ENCODE measurements at places on chromosomes 3 and 15. TPM values are rescaled to one million over a fixed set of nuclear protein-coding genes. Genes with fewer than 3 reads are reported as not detected.

The MYL3 gene
- not detected for total RNA-seq

The PPP1R14D gene
- total RNA-seq: not detected

GRCh38 chr15:101463270-101463669 lies 26.2 kb downstream of the PCSK6 start:
- H3K4me1 ChIP-seq: no peaks in the 10 kb centered on the region
- no peak overlapping the region for H3K4me3 ChIP-seq
- no peak overlapping the region for H3K27ac ChIP-seq
- no peaks in the 10 kb centered on the region for H3K27me3 ChIP-seq
- no peaks in the 10 kb centered on the region for H3K36me3 ChIP-seq

- no peak overlapping the region for H3K4me3 ChIP-seq
- H3K27me3 ChIP-seq: no peaks in the 10 kb centered on the region
- DNase-seq: no peak
- no peaks in the 10 kb centered on the region for H3K36me3 ChIP-seq
These were observed 93.8 kb downstream of the LINGO1 start for GRCh38 chr15:77538793-77539497.

DNA sequence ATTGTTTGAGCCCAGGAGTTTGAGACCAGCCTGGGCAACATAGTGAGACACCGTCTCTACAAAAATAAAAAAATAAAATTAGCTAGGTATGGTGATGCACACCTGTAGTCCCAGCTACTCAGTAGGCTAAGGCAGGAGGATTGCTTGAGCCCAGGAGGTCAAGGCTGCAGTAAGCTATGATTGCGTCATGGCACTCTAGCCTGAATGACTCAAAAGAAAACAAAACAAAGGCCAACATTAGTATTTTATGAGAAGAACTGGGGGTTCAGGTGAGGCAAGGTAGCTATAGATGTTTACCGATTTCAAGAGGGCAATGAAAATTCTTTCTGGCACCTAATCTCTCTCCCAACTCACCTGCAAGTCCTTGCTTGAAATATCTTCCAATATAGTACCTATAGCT lies 77.2 kb downstream of the GREM1 start:
- H3K36me3 ChIP-seq: no peaks in the 10 kb centered on the region
- H3K27me3 ChIP-seq: no peaks in the 10 kb centered on the region
- no peak overlapping the region for H3K4me3 ChIP-seq
- no peak for DNase-seq
- no peaks in the 10 kb centered on the region for H3K4me1 ChIP-seq

DNA sequence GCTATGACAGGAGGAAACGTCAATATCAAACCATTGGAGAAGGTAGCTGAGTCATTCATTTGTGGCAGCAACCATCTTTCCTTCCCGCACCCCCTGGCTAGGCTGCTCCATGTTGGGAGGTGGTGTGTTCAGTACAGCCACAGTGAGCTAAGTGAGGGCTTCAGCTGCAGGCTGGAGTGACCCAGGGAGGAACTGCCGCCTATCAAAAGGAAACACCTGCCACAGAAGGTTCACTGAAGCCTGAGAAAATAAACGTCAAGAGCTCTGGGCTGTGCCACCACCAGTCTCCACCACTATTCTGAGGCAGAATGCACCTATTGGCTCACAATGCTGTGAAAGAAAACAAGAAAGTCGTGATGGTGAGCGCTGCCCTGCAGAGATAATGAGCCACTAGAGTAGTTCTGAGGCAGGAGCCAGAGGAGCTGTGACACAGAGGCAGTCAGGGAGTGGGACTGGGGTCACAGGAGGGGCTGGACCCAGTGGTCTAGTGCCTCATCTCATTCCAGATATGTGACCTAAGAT lies 34.8 kb upstream of the CD47 start:
- H3K4me3 ChIP-seq: peak overlapping the region; percentile 58
- peak overlapping the region; percentile 75 for H3K27ac ChIP-seq
- peak; percentile 35 for DNase-seq

GRCh38 chr3:29576181-29576580 lies 295.3 kb downstream of the RBMS3 start:
- no peaks in the 10 kb centered on the region for H3K36me3 ChIP-seq
- DNase-seq: no peak
- H3K4me3 ChIP-seq: no peak overlapping the region
- H3K27me3 ChIP-seq: no peaks in the 10 kb centered on the region
- H3K4me1 ChIP-seq: no peaks in the 10 kb centered on the region
- no peak overlapping the region for H3K27ac ChIP-seq

DNA sequence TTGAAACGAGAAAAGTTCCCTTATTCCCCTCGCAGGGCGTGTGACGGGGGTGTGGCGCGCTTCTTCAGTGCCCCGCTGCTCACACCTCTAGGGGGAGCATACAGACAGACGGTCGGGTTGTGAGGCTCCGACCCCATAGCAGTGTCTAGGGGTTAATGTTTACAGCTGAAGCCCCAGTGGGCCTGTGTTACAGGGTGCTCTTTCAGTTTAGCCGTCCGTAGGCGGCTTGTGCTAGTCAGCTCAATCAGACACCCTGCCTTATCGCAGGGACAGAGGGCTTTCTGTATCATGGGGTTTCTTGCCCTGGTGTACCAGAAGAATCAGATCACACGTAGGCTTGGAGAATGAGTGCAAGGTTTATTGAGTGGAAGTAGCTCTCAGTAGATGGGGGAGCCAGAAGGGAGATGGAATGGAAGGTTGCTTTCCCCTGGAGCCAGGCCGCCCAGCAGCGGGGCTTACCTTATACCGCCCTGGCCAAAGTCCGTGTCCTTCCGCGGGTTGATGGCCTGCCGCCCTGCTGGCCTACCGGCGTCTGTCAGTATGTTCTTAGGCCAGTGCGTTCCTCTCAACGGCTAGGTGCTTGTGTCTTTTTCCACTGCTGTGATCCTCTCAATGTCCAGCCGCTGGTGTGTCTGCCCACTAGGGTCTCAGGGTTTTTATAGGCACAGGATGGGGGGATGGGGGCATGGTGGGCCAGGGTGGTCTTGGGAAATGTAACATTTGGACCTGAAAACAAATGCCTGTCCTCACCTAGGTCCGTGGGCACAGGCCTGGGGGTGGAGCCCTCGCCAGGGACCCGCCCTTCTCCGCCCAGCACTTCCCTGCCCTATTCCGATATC lies 32.2 kb upstream of the ACP3 start:
- no peaks in the 10 kb centered on the region for H3K4me1 ChIP-seq
- H3K27me3 ChIP-seq: no peaks in the 10 kb centered on the region
- H3K36me3 ChIP-seq: no peaks in the 10 kb centered on the region
- DNase-seq: no peak

The FYCO1 gene
- 13.7 TPM for total RNA-seq

DNA sequence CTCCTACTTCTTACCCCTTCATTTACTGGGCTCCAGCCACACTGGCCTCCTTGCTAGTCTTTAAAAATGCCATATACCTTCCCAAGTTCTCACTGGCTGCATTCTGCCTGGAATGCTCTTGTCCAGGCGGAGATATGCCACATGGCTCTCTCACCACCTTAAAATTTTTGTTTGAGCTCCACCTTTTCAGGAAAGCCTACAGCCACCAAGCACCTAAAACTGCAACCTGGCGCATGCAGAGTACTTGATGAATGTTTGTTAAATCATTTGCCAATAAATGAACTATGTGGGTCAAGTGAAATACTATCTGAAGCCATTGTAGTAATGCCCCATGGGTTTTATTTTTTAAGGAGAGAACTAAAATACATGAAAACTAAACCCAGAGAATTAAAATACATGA lies 54.3 kb downstream of the GLB1 start:
- no peak for DNase-seq
- no peak overlapping the region for H3K4me3 ChIP-seq
- H3K27me3 ChIP-seq: no peaks in the 10 kb centered on the region

The IDH2 gene
- 72.8 TPM for total RNA-seq

GRCh38 chr3:52693071-52693470 lies 7.2 kb downstream of the GNL3 start:
- DNase-seq: no peak
- H3K27ac ChIP-seq: no peak overlapping the region
- H3K4me3 ChIP-seq: no peak overlapping the region
- peaks cover 88% of the 10 kb centered on the region for H3K36me3 ChIP-seq

- no peak overlapping the region for H3K27ac ChIP-seq
- no peaks in the 10 kb centered on the region for H3K27me3 ChIP-seq
- no peak overlapping the region for H3K4me3 ChIP-seq
- DNase-seq: no peak
- H3K36me3 ChIP-seq: no peaks in the 10 kb centered on the region
These were observed 197.9 kb upstream of the MEIS2 start for GRCh38 chr15:37298271-37298670.

The PLAAT1 gene
- not detected for total RNA-seq

- no peaks in the 10 kb centered on the region for H3K36me3 ChIP-seq
- no peak overlapping the region for H3K27ac ChIP-seq
- H3K4me1 ChIP-seq: no peaks in the 10 kb centered on the region
- H3K27me3 ChIP-seq: no peaks in the 10 kb centered on the region
These were observed 96.1 kb upstream of the PLSCR5 start for GRCh38 chr3:146701246-146701645.

- DNase-seq: no peak
- no peaks in the 10 kb centered on the region for H3K4me1 ChIP-seq
- no peak overlapping the region for H3K4me3 ChIP-seq
- H3K27me3 ChIP-seq: no peaks in the 10 kb centered on the region
- H3K27ac ChIP-seq: no peak overlapping the region
- H3K36me3 ChIP-seq: no peaks in the 10 kb centered on the region
These were observed 34.8 kb upstream of the GSK3B start for GRCh38 chr3:120129051-120129450.

DNA sequence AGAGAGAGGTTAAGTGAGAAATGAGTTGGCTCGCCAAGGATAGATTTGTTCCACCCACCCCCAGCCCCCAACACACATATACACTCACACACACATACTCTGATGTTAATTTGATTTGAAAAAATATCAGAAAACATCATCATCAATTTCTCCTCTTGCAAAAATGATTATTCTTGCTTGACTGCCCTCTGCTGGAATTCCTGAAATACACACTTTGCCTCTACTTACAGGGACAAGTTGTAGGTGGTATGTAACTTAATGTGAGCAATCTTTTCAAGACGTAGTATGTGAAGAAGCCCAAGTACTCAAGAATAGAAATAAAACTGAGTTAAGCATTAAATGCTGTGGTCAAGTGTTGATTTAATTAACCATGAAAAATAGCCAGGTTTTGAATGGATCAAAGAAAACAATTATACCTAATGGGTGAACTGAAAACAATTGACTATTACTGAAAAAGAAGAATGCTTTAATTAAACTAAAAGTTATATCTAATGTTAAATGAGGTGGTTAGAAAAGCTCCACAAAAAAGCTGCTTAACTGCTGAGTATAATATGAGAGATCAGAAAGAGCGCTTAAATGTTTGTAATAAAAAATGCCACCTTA lies 46.6 kb upstream of the MDFIC2 start:
- H3K4me3 ChIP-seq: no peak overlapping the region
- no peaks in the 10 kb centered on the region for H3K4me1 ChIP-seq
- H3K27me3 ChIP-seq: no peaks in the 10 kb centered on the region
- no peaks in the 10 kb centered on the region for H3K36me3 ChIP-seq

The C15orf62 gene
- 0.44 TPM for total RNA-seq

DNA sequence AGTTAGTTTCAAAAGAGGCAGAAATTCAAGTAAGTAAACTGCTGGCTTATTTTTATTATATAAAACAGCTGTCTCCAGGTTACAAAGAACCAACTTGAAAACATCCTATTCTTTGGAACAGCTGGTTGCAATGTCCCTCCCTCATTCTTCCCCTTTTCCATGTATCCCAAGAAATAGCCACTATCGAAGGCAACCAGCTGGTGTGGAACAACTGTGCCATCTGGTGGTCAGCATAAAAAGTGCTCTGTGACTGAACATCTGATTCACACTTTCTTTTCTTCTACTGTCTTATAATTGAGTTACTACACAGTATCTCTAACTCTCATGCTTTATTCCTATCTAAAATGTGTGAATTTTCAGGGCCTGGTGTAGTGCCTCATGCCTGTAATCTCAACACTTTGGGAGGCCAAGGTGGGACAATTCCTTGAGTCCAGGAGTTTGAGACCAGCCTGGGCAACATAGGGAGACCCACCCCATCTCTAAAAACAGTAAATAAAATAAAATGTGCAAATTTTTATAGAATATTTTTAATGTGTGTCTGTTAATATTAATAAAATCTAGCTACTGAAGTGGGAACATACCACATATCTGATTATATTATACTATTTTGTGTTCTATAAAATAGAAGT lies 9.6 kb downstream of the OSBPL11 start:
- peaks cover 4% of the 10 kb centered on the region for H3K36me3 ChIP-seq
- H3K4me1 ChIP-seq: no peaks in the 10 kb centered on the region
- H3K27ac ChIP-seq: no peak overlapping the region
- no peak overlapping the region for H3K4me3 ChIP-seq
- peak; percentile 51 for DNase-seq

GRCh38 chr3:53590606-53591005 lies 96.2 kb downstream of the CACNA1D start:
- no peaks in the 10 kb centered on the region for H3K36me3 ChIP-seq
- no peaks in the 10 kb centered on the region for H3K27me3 ChIP-seq
- DNase-seq: no peak
- no peaks in the 10 kb centered on the region for H3K4me1 ChIP-seq
- no peak overlapping the region for H3K4me3 ChIP-seq

The NPAP1 gene
- total RNA-seq: not detected

GRCh38 chr3:140204271-140204984 lies 269.4 kb downstream of the CLSTN2 start:
- DNase-seq: no peak
- H3K4me3 ChIP-seq: no peak overlapping the region
- no peaks in the 10 kb centered on the region for H3K4me1 ChIP-seq
- H3K36me3 ChIP-seq: no peaks in the 10 kb centered on the region
- H3K27ac ChIP-seq: no peak overlapping the region

DNA sequence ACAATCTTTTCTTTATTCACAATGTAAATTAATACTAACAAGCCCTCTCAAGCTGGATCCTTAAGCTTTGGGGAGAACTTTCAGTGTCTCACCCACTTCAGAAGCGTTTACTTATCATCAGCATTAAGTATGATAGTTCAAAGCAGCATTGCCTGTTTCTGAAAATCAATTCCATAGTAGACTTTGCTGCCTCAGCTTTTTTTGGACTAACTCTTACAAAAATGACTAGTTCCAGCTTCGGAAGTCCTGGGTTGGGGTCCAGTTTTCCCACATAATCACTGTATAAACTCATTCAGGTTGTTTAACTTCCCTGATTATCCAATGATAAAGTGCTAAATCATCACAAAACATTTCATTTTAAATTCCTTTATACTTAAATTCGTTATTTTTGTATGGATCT lies 114.4 kb downstream of the NR2F2 start:
- no peaks in the 10 kb centered on the region for H3K36me3 ChIP-seq
- no peaks in the 10 kb centered on the region for H3K27me3 ChIP-seq
- DNase-seq: no peak
- H3K27ac ChIP-seq: no peak overlapping the region

The TFRC gene
- 687 TPM for total RNA-seq
